Stimulated activated CD8-positive, alpha-beta memory T cell treated with anti-CD3 and anti-CD28 coated beads, Interleukin-12 subunit alpha, Interleukin-12 subunit beta, amount 100 ng/mL, for 1 hour (primary cell): ENCODE measurements at places on chromosomes 4 and X.

DNA sequence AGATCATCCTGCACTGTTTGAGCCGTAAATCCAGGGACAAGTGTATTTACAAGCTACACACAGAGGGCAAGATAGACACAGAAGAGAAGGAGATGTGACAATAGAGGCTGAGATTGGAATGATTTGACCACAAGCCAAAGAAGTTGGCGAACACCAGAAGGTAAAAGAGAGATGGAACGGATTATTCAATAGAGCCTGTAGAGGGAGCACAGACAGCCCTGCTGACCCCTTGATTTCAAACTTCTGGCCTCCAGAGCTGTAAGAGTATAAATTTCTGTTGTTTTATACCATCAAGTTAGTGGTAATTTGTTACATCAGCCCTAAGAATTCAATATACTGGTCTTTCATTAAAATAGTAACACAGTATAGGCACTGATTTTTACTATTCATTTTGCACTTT, 447.8 kb downstream of the FAT4 start:
- DNase-seq, result no peak

- DNase-seq, result no peak
Observed at GRCh38 chr4:90159193-90159592, 32.0 kb downstream of the CCSER1 start.

DNA sequence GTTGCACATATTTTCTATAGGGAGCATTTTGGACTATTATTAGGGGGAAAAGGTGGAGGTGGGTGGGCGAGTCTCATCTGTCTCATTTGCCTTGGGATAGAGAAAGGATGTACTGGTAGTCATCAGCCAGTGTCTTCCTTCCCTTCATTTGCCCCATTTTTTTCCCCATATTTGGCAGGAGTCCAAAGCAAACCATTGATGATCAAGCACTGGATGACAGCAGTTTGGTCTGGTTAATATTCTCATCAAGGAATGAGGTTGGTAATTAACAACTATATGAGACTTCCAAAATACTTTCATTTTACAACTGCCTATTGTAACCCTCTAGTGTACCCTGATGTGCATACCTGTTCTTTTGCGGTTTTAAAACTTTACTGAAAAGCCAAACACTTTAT, 22.6 kb upstream of the IGFBP7 start:
- no peak for DNase-seq

DNA sequence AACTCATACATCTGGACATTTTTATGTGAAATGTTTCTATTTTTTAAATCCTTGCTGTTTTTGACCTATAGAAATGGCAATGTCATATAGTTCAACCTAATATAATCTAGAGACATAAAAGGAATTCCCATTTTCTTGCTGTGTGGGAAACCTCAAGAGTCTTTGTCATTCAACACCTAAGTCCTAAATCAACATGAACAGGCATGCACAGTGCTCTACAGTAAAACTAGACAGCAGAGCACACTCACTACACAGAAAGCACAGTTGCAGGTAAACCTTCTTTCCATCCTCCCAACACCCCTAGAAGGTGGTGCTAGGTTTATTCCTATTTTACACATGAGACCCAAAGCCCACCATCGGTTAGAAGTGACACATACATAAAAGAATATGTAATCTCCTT, 79.1 kb upstream of the C1QTNF7 start:
- DNase-seq, result no peak

DNA sequence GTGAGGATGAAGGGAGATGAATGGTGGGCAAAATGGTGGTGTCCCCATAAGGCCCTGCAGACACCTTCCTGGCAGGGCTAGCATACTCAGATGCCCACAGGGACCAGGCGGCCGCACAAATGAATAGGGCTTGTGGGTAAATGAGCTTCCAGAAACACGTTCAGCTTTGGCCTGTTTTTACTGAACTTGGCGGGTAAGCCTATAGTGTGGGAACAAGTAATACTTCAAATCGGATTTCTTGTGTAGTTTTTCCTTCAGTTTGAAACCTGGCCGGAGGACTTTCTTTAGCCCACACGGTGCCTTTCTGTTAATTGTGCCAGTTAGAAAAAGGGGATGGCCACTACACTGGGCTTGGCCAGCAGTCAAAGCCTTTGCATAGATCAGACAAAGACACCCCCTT, 22.8 kb downstream of the SMS start:
- no peak for DNase-seq

GRCh38 chr4:72218953-72219352, 187.2 kb downstream of the NPFFR2 start:
- no peak for DNase-seq

DNA sequence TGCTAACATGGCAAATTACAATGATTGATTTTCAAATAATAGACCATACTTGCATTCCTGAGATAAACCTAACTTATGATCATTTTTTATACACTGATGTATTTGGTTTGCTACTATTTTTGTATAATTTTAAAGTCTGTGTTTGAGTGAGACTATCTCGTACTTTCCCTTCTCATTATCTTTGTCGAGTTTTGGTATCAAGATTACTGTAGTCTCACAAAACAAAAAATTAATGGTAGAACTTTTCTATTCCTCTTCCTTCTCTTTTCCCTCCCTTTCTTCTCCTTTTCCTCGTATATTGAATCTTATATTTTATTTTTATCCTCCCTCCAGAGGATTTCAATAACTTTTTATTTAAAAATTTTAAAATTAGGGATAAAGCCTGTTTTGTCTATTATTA, 41.5 kb downstream of the RGS12 start:
- no peak for DNase-seq

DNA sequence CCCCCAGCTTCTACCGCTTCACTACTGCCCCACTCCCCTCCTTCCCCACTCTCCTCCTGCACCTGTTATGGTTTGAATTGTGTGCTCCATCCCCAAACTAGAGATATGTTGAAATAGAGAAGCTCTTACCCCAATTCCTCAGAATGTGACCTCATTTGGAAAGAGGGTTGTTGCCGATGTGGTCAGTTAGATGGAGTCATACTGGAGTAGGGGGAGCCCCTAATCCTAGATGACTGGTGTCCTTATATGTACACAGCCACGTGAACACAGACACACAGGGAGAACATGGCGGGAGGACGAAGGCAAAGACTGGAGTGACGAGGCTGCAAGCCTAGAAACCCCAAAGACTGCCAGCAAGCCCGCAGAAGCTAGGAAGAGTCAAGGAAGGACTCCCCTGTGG, 84.3 kb downstream of the FHDC1 start:
- DNase-seq, result no peak

- DNase-seq, result no peak
Observed at GRCh38 chr4:32564626-32565025, 1844.5 kb downstream of the PCDH7 start.

DNA sequence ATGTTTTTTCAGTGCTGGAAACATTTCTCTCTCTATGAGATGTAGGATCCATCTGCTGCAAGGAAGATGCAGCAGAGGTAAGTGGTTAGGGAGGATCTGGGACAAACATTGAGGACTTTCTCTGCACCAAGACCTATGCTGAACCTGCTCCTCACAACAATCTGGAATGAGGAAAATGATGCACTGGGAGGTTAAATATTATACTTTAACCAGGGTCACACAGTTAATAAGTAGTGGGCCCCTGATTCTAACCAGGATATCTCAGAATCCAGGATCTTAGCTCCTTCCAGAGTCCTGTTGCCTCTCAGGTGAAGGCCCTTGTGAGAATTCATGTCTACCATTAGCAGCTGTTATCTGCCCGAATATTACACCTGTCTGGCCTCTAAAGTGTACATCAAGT, 7.0 kb downstream of the CXCL9 start:
- no peak for DNase-seq

GRCh38 chrX:78945186-78945912, at the start of gene P2RY10:
P2RY10 (plus strand) TSS chrX:78945391; CDS start chrX:78960521, 15,130 bp downstream.
- DNase-seq, result peak; percentile 6

DNA sequence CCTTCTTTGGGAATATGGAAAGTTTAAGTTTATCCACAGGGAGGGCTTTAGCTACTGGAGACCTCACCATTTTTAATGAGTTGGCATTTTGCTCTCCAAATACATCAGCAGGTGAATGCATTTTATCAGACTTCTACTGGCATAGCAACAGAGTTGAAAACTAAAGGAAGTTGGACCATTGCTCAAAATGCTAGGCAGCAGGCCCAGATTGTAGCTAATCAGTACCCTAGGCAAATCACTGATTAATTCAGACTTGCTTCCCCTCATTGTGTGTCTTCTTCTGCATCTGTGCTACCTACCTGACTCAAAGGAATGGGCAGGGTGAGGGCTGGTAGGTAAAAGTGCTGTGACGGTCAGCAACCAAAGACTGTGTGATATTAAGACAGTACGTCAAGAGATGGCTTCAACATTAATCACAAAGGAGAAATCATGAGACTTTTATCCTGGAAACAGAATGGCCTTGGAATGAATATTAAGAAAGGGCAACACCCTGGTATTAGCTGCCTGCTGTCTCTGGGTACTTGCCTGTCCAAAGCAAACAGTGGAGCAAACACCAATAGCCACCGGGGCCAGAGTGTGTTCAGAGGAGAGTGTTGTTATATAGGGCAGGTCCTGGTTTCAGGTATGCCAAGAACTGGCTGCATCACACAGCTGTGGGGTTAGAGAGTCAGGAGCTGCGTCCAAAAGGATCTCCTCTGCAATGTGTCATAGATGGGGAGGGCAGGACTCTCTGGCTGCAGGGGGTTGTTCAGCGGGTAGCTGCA, 17.1 kb upstream of the SMIM20 start:
- DNase-seq, result no peak

- no peak for DNase-seq
Observed at GRCh38 chr4:188552741-188553275, 413.6 kb downstream of the TRIML1 start.

DNA sequence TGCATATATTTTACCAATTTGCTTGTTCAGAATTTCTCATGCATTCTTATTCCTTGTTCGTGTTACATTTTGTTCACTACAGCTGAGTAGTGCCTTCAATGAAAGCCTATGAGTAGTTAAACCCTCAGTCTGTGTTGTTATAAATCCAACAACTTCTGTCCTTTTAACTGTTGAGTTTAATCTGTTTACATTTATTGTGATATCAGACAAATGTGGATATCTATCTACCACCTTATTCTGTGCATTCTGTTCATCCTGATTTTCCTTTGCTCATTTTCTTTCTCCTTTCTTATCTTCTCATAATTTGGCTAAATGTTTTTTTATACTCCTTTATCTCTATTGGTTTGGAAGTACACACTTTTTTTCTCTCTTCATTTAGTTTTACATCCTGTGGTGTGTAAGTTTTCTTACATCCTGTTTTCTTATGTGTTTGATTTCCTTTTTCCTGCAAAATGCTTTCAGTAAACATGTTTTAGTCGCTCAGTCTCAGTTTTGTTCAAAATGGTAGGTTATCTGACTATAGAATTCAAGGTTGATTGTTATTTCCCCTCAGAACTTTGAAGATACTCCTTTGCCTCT, 54.2 kb downstream of the CASP6 start:
- DNase-seq, result no peak

- DNase-seq, result no peak
Observed at GRCh38 chr4:80305466-80305865, 30.1 kb upstream of the CFAP299 start.

- no peak for DNase-seq
Observed at GRCh38 chrX:48493890-48494364, 14.9 kb upstream of the PORCN start.

- DNase-seq, result no peak
Observed at GRCh38 chr4:165351359-165352130, 24.1 kb downstream of the MSMO1 start.

- DNase-seq, result no peak
Observed at GRCh38 chr4:42150653-42151567, 1.5 kb downstream of the BEND4 start.

- DNase-seq, result no peak
Observed at GRCh38 chr4:150983851-150984250, 31.2 kb downstream of the LRBA start.

DNA sequence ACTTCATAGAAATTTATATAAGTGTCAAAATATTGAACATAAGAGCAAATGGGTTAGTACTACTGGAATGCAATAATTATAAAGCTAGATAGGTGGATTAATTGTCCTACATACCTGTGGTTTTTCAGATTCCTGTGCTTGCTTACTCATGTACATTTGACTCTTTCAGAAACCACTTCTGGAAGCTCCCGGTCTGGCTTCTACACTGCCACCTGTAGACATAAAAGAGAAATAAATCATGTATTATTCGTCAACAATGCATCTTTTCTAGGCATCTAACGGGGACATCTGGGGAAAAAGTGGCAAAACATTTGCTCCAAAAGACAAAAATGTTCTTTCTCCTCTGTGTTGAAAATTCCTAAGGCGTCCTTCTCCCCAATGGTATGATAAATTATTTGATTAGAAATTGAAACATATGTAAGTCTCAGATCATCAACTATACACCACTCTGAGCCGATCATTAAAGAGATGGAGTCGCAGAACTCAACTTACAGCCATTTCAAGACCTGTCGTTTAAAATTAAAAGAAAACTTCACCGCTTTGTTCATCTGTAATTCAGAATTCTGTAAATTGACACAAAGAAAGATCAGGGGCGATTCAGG, 648.7 kb upstream of the DIPK2B start:
- no peak for DNase-seq

GRCh38 chr4:25358515-25359275, 18.4 kb upstream of the ANAPC4 start:
- no peak for DNase-seq
